HEK293T (cell line): ENCODE measurements at places on chromosomes 16 and 17.
A peak's percentile ranks its signal among the peaks of the same experiment; 100 is the strongest.

DNA sequence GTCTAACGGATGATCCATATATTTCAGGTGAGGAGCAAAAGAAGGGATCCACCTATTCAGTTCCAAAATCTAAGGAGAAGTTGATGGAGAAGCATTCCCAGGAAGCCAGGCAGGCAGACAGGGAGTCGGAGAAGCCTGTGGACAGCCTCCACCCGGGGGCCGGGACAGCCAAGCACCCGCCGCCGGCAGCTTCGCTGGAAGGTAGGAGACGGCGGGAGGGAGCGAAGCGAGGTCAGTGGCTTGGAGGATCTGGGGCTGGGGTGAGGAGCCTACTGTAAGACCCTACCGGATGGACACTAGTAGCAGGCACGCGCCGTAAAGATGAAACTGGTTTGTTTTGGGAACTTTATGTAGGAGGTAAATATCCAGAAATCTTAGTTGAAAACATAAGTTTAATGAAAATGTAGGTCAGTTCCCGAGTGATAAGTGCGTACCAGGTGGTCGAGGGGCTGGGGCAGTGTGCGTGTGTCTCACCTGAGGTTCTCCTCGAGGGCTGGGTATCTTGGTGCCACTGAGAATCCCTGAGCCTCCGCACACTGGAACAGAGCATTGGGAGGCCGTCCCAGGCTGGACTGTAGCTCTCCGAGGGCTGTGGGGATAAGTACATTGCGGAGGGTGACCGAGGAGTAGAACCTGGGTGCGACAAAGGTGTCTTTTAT, 714 bp downstream of the SPATA33 start:
- DNase-seq = peak; percentile 43

- DNase-seq = no peak
These were observed 165.4 kb downstream of the PITPNC1 start for GRCh38 chr17:67542219-67543114.

- DNase-seq = no peak
These were observed 77.7 kb downstream of the AMFR start for GRCh38 chr16:56347670-56348069.

DNA sequence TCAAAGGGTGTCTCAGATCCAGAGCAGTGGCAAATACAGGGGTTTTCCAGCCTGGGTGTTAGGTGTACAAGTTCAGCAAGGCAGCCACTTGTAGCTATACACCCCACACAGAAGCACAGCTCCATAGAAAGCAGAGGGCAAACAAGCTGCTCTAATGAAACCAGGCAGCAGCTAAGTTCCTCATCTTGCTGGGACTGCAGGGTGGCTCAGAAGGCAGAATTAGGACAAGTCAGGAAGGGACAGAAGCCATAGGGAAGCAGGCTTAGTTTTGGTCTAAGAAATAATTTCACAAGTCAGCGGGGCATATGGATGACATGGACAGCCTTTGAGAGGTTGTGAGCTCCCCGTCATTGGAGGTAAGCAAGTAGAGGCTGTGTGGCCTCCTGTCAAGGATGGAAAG, 23.7 kb downstream of the CNGB1 start:
- no peak for DNase-seq

- no peak for DNase-seq
These were observed 50.2 kb upstream of the SMIM36 start for GRCh38 chr17:55561316-55561972.

- peak; percentile 63 for DNase-seq
These were observed 586 bp downstream of the UBALD2 start for GRCh38 chr17:76265624-76266243.

DNA sequence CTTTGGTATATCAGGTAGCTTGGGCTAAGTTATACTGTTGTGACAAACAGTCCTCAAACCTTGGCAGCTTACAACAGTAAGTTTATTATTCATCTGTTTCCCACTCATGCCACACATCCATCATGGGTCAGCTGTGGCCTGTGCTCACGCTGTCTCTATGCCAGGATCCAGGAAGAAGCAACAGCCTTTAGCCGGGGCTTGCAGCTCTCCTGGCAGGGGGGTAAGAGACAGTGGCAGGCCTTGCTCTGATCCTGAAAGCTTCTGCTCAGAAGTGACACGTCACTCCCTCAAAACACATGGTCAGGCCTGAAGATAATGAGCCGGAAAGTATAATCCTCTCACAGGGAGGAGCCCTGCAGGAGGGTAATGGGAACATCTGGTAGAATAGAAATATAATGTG, 377.6 kb downstream of the CPPED1 start:
- DNase-seq = no peak

- peak; percentile 11 for DNase-seq
These were observed 86.4 kb downstream of the TEX14 start for GRCh38 chr17:58605470-58605869.

DNA sequence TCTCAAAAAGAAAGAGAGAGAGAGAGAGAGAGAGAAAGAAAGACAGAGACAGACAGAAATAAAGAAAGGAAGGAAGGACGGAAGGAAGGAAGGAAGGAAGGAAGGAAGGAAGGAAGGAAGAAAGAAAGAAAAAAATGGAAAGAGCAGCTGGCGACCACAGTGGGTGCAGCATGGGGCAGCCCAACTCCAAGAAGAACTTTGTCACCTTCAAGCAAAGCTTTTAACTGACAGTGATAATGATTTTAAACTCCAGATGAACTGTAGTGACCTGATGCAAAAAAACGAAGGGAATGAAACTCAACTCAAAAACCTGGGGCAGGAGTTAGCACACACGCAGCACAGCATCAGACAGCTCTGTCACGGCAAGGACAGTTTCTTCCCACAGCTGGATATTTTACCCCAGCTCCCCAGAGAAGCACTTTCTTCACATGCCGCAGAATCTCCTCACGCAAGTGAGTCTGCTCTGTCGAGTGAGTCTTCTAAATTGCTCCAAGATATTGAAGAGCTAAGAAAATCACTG, 5.0 kb upstream of the ARHGAP17 start:
- DNase-seq = no peak

- no peak for DNase-seq
These were observed 12.3 kb downstream of the DNAH2 start for GRCh38 chr17:7729816-7730215.

- DNase-seq = no peak
These were observed 18.2 kb downstream of the CEP131 start for GRCh38 chr17:81204578-81204977.

GRCh38 chr16:65619606-65620005, 497.7 kb upstream of the CDH11 start:
- DNase-seq = no peak
